ENCODE measurements at places on chromosomes 12 and 14.

DNA sequence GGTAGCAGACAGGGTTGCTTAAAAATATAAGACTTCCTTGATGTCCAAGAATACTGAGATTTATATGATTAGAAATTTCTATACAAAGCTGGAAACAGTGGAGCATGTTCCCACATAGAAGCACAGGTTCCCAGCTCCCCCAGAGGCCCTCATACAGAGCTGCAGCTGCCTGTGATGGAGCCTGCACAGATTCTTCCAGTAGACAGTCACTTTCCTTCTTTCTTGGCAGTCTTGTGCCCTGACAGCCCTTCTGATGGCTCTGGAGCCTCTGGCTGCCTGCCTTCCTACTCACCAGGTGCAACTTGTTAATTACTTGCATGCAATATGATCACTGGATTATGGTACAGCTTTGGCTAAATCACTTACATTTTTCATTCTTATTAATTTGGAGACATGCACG, 44.4 kb downstream of the BICD1 start:
- no peak for DNase-seq

- no peak for DNase-seq
Observed at GRCh38 chr14:70002589-70003346, 123.6 kb downstream of the SMOC1 start.

DNA sequence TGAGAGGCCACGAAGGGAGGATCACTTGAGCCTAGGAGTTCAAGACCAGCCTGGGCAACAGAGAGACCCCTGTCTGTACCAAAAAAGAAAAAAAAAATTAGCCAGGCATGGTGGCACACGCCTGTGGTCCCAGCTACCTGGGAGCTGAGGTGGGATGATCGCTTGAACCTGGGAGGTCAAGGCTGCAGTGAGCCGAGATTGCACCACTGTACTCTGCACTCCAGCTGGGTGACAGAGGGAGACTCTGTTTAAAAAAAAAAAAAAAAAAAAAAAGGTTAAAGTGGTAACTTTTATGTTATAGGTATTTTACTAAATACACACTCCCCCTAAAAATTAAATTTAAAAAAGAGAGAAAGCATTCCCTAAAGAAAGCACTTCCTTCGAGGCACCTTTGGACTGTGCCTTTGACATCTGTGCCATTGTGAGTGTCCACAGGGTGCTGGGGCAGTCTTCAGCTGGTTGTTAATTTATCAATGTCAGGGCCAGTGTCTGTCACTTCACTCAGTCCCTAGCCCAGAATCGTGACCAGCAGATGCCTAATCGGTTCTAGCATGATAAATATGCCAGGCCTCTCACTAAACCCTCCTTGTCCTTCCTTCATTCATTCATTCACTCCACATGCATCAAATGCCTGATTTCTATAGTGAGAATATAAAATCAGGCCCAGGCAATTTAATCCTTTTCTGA, 63.1 kb downstream of the B4GALNT3 start:
- DNase-seq, result no peak

DNA sequence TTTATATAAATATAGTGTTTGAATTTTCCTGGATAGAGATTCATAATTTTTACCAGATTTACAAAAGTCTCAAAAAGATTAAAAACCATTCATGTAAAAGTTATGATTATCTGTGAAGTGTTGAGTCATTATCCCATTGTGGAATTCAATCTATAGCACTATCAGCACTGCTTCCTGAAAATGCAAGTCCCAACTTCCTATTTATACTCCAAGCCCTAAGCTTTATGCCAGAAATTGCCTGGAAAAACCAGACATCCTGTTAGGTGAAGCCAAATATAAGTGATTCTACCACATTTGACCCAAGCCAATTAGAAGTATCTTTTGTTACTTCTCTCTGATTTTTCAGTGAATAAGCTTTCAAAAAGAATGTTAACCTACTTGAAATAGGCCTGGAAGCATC, 129.1 kb downstream of the GPR135 start:
- DNase-seq, result no peak

GRCh38 chr12:108589840-108590229, 8.0 kb downstream of the TMEM119 start:
- DNase-seq, result no peak

- DNase-seq, result no peak
Observed at GRCh38 chr14:85595981-85596380, 66.0 kb downstream of the FLRT2 start.

- no peak for DNase-seq
Observed at GRCh38 chr12:113684053-113684907, 212.6 kb upstream of the LHX5 start.

- no peak for DNase-seq
Observed at GRCh38 chr14:89572596-89573398, 155.8 kb upstream of the FOXN3 start.

GRCh38 chr12:6697584-6698351, 2.8 kb downstream of the PIANP start:
- peak; percentile 22 for DNase-seq

- no peak for DNase-seq
Observed at GRCh38 chr12:2439332-2440100, 355.3 kb upstream of the FKBP4 start.

DNA sequence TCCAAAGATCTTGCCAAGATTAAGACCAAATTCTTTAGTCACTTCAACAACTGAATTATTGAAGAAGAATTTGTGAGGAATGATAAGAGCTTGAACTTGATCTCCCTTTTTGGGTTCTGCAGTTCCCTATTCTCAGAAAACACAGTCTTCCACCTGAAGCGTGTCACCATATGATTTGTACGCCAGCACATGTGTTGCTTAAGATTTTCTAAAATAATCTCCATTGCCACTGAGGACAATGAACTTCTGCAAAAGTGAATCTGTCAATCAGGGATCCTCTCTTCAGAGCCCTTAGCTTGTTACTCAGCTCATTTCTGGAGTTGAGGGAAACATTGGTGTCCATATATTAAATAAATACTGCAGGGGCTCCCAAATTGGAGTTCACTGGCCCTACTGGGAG, 4.2 kb upstream of the SPIC start:
- DNase-seq, result no peak

- no peak for DNase-seq
Observed at GRCh38 chr14:66910311-66910840, 278.9 kb upstream of the GARIN2 start.

- DNase-seq, result no peak
Observed at GRCh38 chr14:77738559-77739250, 22.3 kb downstream of the SNW1 start.

DNA sequence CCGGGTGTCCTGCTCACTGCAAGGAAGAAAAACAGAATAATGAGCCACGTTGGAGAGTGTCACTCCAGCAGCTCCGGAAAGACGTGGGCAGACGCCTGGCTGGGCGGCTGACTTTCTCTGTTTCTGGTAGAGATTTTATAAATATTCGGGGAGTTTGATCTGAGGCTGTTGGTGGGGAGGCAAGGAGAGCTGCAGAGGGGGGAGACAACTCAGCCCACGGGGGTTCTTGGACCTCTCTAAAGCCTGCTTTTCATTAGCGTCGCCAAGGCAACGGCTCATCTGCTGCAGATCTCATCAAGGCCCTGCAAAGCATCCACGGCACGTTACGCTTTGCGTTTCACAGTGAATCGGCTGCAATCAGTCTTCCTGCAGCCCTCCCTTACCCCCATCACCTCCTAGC, 207.2 kb downstream of the ZFP36L1 start:
- DNase-seq, result no peak

DNA sequence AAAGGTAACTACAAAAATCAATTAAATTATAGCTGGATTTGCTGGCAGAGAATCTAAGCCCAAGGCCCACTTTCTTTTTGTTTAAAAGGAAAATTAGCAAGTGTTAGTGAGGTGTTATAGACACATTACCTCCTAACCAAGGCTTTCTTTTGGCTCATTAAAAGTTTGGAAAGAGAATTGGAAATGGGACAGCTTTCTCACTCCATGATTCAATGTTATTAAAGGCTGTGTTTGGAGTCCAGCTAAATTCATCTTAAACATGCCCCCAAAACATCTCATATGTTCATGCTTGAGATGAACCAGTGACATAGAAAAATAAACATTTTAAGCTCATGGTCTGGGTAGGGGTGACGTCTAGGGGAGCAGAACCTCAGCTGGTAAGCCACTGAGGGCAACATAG, 13.4 kb upstream of the PGF start:
- no peak for DNase-seq

- DNase-seq, result no peak
Observed at GRCh38 chr12:51343201-51343600, 3.3 kb downstream of the CELA1 start.

DNA sequence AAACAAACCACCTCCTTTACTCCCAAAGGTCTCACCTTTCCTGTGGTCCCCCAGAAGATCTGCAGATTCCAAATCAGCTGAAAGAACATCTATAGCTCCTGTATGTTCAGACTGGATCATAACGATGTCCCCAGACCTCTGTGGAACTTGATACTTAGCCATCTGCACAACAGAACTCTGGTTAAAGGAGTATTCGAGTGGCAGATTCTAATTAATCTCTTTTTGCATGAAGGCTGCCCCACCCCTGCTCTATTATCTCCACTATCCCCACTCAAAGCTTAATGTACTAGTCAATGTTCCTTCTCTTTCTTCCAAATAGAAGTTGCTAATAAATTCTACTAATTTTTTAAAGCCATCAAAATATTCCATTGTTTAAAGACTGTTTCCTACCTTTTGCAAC, 22.8 kb downstream of the GSTZ1 start:
- DNase-seq, result no peak

GRCh38 chr12:56241424-56242303, 11.8 kb downstream of the SLC39A5 start:
- no peak for DNase-seq

GRCh38 chr12:86741531-86741930, 485.3 kb upstream of the MGAT4C start:
- no peak for DNase-seq

GRCh38 chr12:111330800-111331752, 37.8 kb downstream of the PHETA1 start:
- DNase-seq, result no peak

- DNase-seq, result no peak
Observed at GRCh38 chr14:55546212-55546874, 33.7 kb upstream of the KTN1 start.

Measured in T-helper 2 cell (primary cell).